CD8-positive, alpha-beta memory T cell (primary cell): ENCODE measurements at places on chromosomes 6 and 20. TPM values are rescaled to one million over a fixed set of nuclear protein-coding genes. Genes with fewer than 3 reads are reported as not detected.

DNA sequence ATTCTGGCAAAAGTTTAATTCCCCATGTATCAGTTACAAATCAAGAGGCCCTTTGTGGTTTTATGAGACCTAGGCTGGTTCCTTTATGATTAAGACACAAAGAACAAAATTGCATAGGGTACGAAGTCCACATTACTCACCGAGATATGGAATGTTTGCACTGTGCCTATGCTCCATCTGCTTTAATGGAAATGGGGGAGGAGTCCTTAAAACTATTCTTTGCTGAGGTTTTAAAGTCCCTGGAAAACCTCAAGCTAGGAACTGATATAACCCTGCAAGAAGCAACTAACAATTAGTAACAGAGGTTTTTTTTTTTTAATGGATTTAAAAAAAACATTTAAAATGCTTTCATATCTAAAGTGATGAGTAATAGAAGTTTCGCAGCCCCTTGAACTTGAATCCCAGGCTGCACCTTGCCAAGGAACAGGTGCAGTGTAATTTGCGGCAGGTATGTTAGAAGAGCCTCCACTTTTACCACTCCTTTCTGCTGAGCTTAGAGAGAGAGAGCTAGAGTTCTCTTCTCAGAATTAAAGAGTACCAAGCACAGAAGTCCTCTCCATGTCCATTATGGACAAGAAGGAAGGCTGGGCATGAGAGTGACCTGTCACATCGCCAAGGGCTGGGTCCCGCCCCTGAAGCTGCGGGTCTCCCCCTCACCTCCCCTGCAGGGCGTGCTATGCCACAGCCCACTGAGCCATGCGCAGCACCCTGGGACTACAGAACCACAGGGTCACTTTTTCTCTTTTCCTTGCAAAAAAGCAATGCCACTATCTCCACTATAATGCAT, 2.3 kb downstream of the SERPINB1 start:
- peak overlapping the region; percentile 22 for H3K27ac ChIP-seq
- peaks cover 19% of the 10 kb centered on the region for H3K36me3 ChIP-seq
- no peak for DNase-seq
- no peaks in the 10 kb centered on the region for H3K27me3 ChIP-seq

DNA sequence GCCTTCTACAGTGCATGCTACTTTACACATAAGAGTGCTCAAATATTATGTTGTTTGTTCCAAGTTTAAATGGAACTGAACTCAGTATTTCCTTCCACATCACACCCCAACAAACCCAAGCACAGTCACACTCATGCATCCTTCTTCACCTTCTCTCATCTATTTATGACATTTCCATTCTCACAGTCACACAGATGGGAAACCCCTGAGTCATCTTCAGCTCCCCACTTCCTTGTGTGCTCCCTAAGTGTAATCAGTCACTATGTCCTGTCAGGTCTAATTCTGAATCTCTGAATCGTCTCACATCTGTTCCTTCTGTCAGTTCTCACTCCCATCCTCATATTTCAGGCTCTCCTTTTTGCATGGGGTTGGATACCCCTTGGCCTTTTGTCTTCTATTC, 96.0 kb downstream of the RIMS1 start:
- no peak overlapping the region for H3K27ac ChIP-seq
- H3K27me3 ChIP-seq: no peaks in the 10 kb centered on the region
- no peak overlapping the region for H3K4me3 ChIP-seq
- no peak for DNase-seq
- no peaks in the 10 kb centered on the region for H3K36me3 ChIP-seq
- H3K4me1 ChIP-seq: no peaks in the 10 kb centered on the region

DNA sequence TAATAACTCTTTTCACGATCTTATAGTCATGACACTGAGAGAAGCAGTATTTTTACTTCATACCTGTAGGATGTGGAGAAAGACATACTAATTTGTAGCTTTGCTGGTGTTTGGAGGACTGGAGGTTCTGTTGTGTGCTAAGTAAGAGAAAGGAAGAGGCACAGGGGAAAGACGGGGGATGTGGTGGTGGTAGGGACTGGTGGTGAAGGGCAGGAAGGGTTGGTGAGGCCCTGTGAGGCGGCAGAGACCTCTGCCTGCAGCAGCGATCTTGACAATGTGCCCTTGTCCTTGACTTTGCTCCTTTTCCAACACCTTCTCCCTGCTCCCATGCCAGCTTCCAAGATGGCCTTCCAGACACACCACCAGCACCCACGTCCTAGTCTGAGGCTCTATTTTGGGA, 32.6 kb upstream of the MPC1 start:
- H3K27me3 ChIP-seq: no peaks in the 10 kb centered on the region
- peaks cover 99% of the 10 kb centered on the region for H3K4me1 ChIP-seq
- H3K36me3 ChIP-seq: no peaks in the 10 kb centered on the region

DNA sequence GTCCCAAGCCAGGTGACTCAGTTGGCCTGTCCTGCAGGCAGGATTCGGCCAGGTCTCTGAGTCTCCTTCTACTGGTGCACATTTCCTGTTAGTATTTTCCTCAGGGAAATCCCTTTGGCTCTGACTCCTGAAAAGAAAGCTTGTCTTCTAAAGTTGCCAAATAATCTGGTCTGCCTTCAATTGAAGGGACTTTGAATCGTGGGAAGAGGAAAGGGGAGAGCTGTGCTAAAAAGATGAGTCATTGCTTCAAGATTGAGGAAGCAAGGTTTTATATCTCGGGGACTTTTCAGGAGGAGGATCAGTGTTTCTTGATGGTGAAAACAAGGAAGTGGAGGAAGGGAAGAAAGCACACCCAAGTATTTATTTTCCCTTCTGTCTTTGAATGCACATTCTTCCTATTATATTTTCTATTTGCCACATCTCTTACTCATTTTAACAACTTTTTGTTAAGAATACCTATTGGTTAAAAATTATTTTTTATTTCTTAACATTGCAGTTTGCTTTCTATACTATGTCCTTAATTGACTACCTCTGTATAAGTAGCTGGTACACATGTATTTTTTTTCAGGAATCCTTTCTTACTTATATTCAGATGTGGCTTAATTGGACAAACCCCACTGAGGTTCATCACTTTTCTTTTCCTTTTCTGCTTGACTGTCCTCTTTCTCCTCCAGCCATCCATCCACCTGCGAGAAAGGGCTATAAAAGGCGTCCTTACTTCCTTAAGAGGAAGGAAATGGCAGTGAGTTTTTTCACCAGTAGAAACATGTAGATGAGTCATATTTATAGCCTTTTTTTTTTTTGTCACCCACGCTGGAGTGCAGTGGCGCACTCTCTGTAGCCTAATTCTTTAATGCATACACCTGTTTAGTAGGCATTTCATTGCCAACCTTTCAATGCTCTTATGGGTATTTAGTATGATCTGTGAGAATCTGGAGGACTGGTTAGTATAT, 15.0 kb upstream of the IFNGR1 start:
- H3K4me1 ChIP-seq: peaks cover 55% of the 10 kb centered on the region
- no peak for DNase-seq
- H3K36me3 ChIP-seq: no peaks in the 10 kb centered on the region
- H3K27me3 ChIP-seq: no peaks in the 10 kb centered on the region
- no peak overlapping the region for H3K4me3 ChIP-seq

The ANKRD66 gene
- total RNA-seq: not detected

GRCh38 chr6:163128324-163128723, 286.2 kb upstream of the QKI start:
- no peak overlapping the region for H3K27ac ChIP-seq
- no peaks in the 10 kb centered on the region for H3K27me3 ChIP-seq
- no peak overlapping the region for H3K4me3 ChIP-seq
- no peak for DNase-seq
- no peaks in the 10 kb centered on the region for H3K4me1 ChIP-seq

The FAM184A gene
- total RNA-seq: 2.0 TPM
